Neural progenitor cell (in vitro differentiated cells): ENCODE measurements at places on chromosomes 16 and 17.

GRCh38 chr17:32520737-32521404 is 34.1 kb downstream of the CDK5R1 start:
- no peak overlapping the region for H3K4me3 ChIP-seq
- H3K4me1 ChIP-seq, result peaks cover 55% of the 10 kb centered on the region
- DNase-seq, result no peak
- peaks cover 7% of the 10 kb centered on the region for H3K27me3 ChIP-seq
- no peaks in the 10 kb centered on the region for H3K36me3 ChIP-seq

DNA sequence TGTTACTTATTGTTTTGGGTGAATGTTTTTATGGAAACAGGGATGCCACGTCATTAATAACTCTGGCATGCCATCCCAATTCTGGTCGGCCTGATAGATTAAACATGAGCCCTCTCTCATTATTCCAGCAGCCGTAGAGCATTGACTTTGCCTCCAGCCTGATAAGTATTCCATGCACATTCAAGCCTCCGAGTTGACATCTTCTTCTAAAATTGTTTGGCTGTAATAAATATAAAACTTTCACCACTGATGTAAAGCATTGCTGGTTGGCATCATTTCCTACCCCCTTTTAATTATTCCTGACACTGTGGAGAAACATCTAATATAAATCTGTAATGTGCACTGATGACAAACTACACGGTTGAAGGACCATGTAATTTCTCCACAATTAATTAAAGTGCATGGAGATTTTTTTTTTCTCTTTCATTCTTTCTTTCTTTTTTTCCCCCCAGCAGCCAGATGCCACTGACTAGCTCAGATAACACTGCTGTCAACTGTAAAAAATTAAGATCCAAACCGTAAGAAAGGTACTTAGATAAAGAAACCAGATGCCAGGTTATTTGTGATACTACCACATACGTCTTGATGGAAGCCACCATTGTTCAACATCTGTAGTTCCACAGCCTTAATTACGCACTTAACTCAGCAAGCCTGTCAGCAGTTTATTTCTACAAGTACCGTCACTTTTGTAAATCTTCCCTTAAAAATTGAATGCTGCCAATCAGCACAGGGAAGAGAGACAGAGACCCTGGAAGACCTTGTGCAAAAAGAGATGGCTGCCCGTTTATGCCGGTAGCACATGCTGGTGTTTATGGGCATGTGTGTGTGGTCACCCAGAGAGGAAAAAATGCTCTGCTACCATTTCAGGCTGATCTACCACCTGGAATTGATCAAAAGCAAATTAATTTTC is 237.7 kb downstream of the IRX3 start:
- DNase-seq, result no peak
- H3K4me1 ChIP-seq, result peaks cover 33% of the 10 kb centered on the region
- H3K27me3 ChIP-seq, result no peaks in the 10 kb centered on the region
- no peak overlapping the region for H3K27ac ChIP-seq

DNA sequence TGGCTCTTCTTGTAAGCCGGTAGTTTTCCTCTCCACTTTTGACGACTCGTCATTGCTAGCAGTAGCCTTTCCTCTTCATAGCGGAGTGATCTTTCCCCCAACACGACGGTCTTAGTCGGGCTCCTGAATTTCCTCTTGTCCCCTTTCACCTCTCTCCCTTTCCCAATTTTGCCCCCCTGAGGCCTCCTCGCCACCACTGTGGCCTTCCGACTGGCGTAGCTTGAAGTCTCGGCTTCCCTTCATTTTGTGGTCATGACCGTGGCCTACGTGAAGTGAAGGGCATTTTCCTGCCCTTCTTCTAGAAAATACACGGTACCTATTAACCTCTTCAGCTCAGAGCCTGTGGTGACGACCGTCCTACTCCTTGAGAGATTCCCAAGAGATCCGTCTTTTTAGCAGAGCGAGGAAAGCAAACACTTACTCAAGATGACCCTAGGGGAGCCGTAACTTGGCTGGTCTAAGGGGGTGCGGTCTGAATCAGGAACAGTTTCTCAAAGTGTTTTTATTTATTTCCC is 787 bp downstream of the PRKAR1A start:
- peak overlapping the region; percentile 93 for H3K27ac ChIP-seq
- H3K36me3 ChIP-seq, result peaks cover 24% of the 10 kb centered on the region
- no peaks in the 10 kb centered on the region for H3K27me3 ChIP-seq
- peak; percentile 56 for DNase-seq
- peaks cover 21% of the 10 kb centered on the region for H3K4me1 ChIP-seq
- peak overlapping the region; percentile 96 for H3K4me3 ChIP-seq

DNA sequence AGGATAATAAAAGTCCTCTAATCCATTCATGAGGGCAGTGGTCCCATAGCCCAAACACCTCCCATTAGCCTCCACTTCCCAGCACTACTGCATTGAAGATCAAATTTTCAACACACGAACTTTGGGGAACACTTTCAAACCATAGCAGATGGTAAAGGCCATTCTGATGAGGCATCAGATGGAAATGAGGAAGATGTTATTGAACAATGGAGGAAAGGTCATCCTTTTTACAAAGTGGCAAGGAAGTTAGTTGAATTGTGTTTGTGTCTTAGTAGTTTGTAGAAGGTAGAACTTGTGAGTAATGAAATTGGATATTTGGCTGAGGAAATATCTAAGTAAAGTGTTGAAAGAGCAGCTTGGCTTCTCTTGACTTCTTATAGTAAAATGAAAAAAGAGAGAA is 93.3 kb upstream of the NLRP1 start:
- no peak overlapping the region for H3K27ac ChIP-seq
- H3K27me3 ChIP-seq, result no peaks in the 10 kb centered on the region
- no peaks in the 10 kb centered on the region for H3K36me3 ChIP-seq
- DNase-seq, result no peak

GRCh38 chr17:33942414-33942813 is 312.7 kb upstream of the CCL2 start:
- H3K4me1 ChIP-seq, result peaks cover 3% of the 10 kb centered on the region
- H3K36me3 ChIP-seq, result no peaks in the 10 kb centered on the region
- DNase-seq, result no peak
- no peak overlapping the region for H3K4me3 ChIP-seq
- no peaks in the 10 kb centered on the region for H3K27me3 ChIP-seq
- H3K27ac ChIP-seq, result no peak overlapping the region

GRCh38 chr16:51549836-51550235 is 398.8 kb upstream of the SALL1 start:
- no peak overlapping the region for H3K27ac ChIP-seq
- no peaks in the 10 kb centered on the region for H3K36me3 ChIP-seq
- peaks cover 25% of the 10 kb centered on the region for H3K4me1 ChIP-seq

DNA sequence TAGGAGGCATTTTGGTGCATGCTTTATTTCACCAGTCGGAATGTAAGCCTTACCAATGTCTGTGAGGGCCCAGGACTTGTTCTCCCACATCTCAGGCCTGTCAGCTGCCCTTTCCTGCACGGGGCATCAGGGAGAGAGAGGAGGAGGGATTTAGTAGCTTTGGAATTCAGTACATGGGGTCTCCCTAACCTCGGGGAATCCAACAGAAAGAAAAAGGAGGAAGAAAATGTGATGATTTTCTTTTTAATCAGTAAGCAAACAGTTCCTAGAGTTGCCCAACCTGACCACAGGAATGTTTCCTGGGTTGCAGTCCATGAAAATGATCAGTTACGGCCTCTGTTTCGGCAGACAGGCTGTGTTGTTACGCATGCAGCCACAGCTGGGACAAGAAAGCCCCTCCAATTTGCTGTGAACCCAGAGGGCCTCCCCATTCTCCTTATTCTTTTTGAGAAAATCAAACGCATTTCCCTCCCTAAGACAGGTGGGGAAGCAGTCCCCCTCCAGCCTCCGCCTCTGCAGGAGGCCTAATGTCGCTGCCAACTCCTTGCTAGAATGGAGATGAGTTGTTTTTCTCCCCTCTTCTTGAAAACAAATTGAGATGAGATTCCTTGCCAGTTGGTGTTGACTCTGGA is 53.1 kb upstream of the TANGO6 start:
- peak; percentile 20 for DNase-seq
- peaks cover 17% of the 10 kb centered on the region for H3K4me1 ChIP-seq
- no peaks in the 10 kb centered on the region for H3K27me3 ChIP-seq
- peak overlapping the region; percentile 9 for H3K27ac ChIP-seq
- no peak overlapping the region for H3K4me3 ChIP-seq

GRCh38 chr17:64243340-64243739 is 19.7 kb downstream of the TEX2 start:
- DNase-seq, result no peak
- no peaks in the 10 kb centered on the region for H3K27me3 ChIP-seq
- no peak overlapping the region for H3K27ac ChIP-seq
- H3K4me1 ChIP-seq, result peaks cover 38% of the 10 kb centered on the region

- peaks cover 4% of the 10 kb centered on the region for H3K4me1 ChIP-seq
- no peak overlapping the region for H3K27ac ChIP-seq
- DNase-seq, result peak; percentile 85
- peak overlapping the region; percentile 81 for H3K4me3 ChIP-seq
- no peaks in the 10 kb centered on the region for H3K36me3 ChIP-seq
- peaks cover 40% of the 10 kb centered on the region for H3K27me3 ChIP-seq
These were observed 685 bp downstream of the PAQR4 start for GRCh38 chr16:2969545-2970521.

DNA sequence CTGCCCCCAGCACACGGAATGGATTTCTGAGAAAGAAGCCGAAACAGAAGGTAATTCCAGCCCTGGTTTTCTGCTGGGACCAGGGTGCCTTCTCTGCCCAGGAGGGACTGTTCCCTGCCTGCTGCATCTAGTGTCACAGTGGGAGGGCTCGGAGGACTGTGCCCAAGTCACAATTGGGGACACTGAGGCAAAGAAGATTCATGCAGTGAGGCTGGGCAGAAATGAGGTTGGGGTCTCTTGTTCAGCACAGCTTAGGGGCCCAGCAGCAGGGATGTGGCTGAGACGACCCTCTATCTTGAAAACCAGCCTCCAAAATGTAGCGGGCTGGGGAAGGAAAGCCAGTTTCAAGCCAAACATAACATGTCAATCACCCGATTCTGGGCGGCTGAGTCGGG is 592 bp downstream of the IL21R start:
- no peak overlapping the region for H3K27ac ChIP-seq
- no peaks in the 10 kb centered on the region for H3K4me1 ChIP-seq
- H3K4me3 ChIP-seq, result no peak overlapping the region
- no peaks in the 10 kb centered on the region for H3K36me3 ChIP-seq
- DNase-seq, result no peak

DNA sequence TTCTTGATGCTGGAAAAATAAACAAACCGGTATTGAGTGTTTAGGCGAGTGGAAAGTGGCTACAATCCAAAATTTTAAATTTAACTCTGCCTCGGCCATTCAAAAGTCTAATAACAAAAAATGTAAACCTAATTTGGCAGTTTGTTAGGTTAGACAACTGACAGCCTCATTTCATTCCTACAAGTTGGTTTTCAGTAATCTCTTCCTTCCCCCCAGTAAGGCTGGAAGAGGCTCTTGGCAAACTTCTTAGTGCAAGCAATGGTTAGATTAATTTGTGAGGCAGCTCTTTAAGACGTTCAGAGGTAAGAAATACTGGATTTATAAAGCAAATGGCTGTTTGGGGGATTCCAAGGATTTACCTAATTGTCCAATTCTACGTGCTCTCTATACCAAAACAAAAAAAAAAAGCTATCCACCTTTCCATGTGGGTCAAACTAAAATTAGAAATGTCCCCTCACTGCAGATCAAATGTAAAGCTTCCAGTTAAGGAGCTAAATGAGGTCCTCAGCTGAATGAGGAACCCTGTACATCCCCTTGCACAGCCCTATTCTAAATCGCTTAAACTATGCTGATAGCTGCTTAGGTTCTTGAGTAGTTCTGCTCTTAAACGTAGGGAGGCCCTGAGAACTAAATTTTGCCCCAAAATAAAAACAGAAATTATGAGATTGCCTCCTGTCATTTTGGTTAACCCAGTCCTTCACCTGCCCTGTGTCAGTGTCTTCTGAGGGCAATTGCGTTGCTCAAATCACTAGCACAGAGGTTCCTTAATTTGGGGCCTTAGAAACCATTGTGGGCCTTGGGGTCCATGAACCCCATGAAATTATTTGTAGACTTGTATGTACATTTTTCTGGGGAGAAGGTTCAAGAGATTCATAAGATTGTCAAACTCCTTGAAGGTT is 2.9 kb downstream of the HEXIM1 start:
- DNase-seq, result no peak
- H3K27me3 ChIP-seq, result no peaks in the 10 kb centered on the region
- H3K27ac ChIP-seq, result no peak overlapping the region
- H3K4me1 ChIP-seq, result peaks cover 21% of the 10 kb centered on the region
- H3K4me3 ChIP-seq, result peak overlapping the region; percentile 85

GRCh38 chr17:50844117-50844700 is 8.8 kb downstream of the WFIKKN2 start:
- H3K36me3 ChIP-seq, result no peaks in the 10 kb centered on the region
- no peaks in the 10 kb centered on the region for H3K4me1 ChIP-seq
- H3K27me3 ChIP-seq, result no peaks in the 10 kb centered on the region
- no peak overlapping the region for H3K4me3 ChIP-seq
- DNase-seq, result no peak

GRCh38 chr16:3650631-3651265 is 3.7 kb upstream of the DNASE1 start:
- peaks cover 12% of the 10 kb centered on the region for H3K4me1 ChIP-seq
- H3K36me3 ChIP-seq, result no peaks in the 10 kb centered on the region
- H3K27ac ChIP-seq, result no peak overlapping the region
- no peak for DNase-seq

DNA sequence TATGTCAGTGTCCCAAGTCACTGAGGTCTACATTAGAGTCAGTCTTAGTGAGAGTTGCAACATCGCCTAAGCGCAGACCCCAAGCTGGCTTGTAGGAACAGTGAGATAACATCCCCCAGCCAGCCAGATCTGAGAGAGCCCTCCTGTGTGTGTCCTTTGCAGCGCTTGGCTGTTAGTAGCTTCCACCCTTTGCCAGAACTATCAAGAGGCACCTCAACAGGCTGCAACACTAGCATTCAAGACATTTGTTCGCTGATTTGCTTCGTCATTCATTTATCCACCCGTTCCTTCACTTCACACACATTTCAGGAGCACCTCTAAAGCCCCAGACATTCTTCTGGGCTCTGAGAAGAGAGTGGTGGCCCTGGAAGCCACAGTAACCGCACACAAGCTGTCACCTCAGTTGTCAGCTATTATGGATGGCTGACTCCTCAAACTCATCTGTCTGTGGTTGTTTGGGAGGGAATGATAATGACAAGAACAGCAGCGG is 289.6 kb downstream of the WWOX start:
- DNase-seq, result no peak
- H3K27me3 ChIP-seq, result no peaks in the 10 kb centered on the region
- no peaks in the 10 kb centered on the region for H3K4me1 ChIP-seq
- no peak overlapping the region for H3K27ac ChIP-seq
- H3K4me3 ChIP-seq, result no peak overlapping the region

- H3K27ac ChIP-seq, result no peak overlapping the region
- no peaks in the 10 kb centered on the region for H3K27me3 ChIP-seq
These were observed 23.0 kb downstream of the JPH3 start for GRCh38 chr16:87625241-87625797.

DNA sequence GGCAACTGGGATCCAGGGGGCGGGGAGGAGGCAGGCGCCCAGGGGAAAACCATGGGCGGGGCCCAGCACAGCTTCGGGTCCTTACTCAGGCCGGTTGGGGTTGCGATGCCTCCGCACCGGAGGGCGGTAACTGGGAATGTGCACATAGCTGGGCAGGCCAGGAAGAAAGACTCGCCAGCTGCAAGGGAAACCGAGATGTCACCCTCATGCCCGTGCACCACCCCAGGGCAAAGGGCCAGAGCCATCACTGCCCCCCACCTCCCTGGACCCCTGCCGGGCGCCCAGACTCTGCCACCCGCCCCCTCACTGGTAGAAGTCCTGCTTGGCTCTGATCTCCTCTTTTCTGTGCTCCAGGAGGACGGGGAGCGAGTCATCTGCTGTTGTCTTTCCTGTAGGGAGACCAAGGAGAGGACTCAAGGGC is 6.7 kb downstream of the ALOX12B start:
- no peak for DNase-seq
- no peak overlapping the region for H3K27ac ChIP-seq
- peaks cover 4% of the 10 kb centered on the region for H3K4me1 ChIP-seq
